ENCODE measurements at places on chromosomes 7 and 10.

DNA sequence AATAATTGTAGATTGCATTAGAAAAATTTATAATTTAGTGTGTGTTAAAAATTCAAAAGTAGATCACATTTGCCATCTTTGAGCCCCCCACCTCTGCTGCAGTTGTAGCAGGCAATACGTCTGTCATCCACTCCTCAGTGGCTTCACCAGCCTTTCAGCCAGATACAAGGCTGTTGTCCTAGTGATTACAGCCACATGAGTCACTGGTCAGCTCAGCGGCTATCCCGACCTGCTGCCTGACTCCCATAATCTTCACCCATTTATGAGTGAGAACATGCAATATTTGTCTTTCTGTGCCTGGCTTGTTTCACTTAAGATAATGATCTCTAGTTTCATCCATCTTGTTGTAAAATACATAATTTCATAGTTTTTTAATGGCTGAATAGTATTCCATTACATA is 9.2 kb downstream of the OR2A5 start:
- no peak for DNase-seq

DNA sequence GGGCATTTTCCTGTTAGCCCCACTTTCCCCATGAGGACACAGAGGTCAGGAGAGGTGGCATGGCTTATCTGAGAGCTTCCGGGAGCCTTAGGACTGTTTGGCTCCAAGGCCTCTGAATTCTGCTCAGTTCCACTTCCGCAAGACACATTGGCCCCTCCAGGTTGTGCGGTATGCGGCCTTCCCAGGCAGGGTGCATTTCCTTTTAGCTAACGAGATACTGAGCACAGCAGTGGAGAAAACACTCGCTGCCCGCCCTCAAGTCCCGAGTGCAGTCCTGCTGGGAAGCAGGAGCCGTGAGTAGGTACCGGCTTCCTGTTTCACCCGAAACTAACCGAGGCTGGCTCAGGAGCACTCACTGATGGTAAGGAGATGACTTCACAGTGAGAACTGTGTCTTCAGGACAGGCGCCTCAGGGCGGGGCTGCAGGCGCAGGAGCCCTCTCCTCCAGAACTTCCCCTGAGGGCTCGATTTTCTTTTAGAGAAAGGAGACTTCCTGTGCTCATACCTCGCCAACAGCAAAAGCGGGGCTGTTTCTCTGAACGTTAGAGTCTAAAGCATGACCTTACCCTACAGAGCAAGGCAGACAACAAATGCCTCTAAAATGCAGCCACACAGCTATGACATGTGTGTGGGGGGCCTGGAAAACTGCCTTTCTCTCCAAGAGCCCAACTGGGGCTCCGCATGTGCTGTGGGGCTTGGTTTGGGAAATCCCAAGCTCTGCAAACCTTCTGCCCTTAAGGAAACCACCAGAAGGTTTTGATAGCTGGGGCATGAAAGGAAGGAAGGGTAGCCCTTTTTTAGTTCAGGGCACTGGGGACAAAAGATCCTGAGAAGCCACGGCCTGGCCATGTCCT is 25.9 kb downstream of the RGS10 start:
- DNase-seq = no peak

DNA sequence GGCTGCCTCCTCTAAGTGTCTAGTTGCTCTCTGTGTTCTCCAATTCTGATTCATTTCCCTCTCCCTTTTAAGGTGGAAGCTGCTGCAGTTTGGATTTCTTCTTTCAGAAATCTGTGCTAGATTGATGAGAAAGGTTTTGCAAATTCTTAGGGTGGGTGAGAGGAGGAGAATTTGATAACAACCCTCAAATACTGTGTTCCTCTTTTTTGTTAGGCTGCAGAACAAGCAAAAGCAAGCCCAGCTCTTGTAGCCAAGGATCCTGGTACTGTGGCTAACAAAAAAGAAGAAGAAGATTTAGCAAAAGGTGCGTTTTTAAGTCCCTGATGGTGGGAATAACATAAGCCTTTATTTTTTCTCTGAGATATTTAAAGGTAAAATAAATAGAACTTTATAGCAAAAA is 49.1 kb downstream of the STAM start:
- DNase-seq = no peak

GRCh38 chr7:18288322-18289037 is 207.1 kb upstream of the HDAC9 start:
- no peak for DNase-seq

DNA sequence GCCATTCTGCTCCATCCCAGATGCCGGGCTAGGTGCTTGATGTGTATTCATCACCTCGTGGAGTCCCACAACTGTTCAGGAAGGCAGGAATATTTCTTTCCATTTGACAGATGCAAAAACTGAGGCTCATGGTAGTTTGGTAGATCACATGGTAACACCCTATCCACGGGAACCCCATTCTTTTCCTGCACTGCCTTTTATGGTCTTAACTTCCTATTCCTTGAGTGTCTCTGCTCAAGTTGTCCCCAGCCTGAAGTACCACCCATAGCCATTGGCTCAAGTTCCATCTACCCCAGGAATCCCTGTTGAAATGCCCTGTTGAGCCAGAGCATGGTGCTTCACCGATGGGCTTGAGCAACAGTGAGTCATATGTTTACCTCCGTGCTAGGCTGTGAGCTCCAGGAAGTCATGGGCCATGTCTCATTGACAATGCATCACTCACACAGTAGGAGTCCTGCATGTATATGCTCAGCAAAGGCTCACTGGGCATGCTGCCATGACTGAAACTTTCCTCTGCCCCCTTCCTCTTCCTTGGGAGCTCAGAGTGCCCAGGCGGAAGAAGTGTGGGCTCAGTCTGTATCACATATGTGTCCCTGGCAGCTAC is 71.7 kb upstream of the ADAM12 start:
- peak; percentile 95 for DNase-seq

GRCh38 chr7:10429031-10429430 is 544.6 kb upstream of the PHF14 start:
- no peak for DNase-seq

GRCh38 chr10:50807851-50808776 is 68.4 kb downstream of the ASAH2B start:
- peak; percentile 32 for DNase-seq

- no peak for DNase-seq
Measured at GRCh38 chr10:6396652-6397051, 183.4 kb downstream of the PRKCQ start.

- DNase-seq = no peak
Measured at GRCh38 chr7:22751341-22751740, 24.3 kb downstream of the IL6 start.

GRCh38 chr10:117320050-117320665 is 55.1 kb downstream of the PDZD8 start:
- DNase-seq = no peak

- DNase-seq = no peak
Measured at GRCh38 chr7:140054751-140055150, 8.0 kb downstream of the PARP12 start.

GRCh38 chr7:120332433-120332832 is 59.5 kb downstream of the KCND2 start:
- DNase-seq = no peak

GRCh38 chr10:20682782-20683181 is 214.3 kb downstream of the NEBL start:
- DNase-seq = no peak

DNA sequence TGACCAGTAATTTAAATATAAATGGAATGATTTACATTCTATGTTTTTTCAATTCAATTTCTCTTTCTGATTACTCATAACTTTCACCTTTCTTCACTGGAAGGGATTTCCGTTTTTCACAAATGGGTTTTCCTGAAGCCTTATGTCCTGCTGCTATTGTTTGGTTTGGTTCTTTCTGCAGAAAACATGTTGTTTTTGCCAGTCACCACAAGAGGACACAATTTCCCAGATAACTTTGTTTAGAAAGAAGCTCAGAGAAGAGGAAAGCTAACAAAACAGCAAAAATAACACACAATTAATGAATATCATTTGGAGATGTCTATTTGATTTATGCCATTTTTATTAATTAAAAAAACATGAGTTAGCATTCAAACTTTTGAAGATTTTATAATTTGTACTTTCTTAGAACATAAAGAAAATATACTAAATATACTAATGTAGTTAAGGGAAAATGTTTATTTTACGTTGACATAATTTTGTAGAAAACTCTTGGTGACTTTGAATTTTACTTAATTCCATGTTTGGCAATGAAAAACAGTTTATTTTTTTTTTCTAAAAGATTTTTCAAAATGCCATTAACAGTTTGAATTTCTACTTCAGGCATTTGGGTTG is 4.6 kb upstream of the TWIST1 start:
- no peak for DNase-seq

DNA sequence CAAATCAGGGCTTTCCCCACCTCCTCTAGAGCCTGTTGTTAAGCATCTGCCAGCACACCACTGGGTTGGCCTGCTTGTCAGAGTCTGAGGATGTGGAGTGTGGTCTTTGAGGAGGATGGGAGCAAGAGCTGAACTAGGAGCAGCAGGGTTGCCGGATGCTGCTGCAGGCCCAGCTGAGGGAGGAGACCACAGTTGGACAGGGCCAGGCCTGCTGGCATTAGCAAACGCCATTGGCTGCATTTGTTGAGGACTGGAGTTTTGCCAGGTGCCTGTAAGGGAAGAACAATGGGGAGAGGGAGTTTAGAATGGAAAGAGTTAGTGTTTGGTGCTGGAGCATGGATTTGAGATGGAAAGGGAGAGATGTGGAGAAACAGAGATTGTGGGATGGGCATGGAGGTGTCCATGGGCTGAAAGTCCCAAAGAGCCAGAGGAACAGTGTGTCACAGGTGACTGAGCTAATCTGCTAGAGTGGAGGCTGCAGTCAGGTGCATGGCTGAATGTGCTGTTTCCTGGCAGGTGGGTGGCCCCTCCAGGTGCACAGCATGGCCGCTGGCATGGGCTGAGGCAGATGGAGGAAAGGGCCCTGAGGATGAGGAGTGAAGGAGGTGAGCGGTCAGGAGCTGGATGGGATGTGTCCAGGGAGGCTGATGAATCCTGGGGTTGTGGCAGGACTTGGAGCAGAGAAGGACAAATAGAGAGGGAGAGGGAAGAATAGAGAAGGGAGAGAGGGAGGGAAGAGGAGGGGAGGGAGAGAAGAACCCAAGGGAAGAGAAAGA is 40.7 kb downstream of the LEP start:
- DNase-seq = no peak

GRCh38 chr7:27900006-27900405 is 160.0 kb downstream of the TAX1BP1 start:
- DNase-seq = no peak

DNA sequence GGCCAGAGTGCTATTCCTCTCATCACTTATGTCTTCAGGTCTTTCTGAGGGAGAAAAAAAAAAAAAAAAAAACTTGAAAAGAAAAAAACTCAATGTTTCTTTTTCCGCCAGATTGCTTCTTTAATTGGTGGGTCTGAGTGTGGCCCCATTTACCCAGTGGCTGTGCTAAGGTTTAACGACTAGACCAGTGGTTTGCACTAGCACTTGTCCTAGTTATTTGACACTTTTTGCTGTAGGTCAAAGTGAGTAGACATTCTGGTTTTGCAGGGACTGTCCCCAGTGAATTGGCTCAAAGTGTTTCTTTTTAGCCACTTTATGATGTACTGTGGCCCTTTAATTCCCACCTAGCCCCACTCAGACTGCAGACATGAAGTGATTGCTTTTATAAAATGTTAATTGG is 273.3 kb downstream of the PTEN start:
- DNase-seq = no peak

DNA sequence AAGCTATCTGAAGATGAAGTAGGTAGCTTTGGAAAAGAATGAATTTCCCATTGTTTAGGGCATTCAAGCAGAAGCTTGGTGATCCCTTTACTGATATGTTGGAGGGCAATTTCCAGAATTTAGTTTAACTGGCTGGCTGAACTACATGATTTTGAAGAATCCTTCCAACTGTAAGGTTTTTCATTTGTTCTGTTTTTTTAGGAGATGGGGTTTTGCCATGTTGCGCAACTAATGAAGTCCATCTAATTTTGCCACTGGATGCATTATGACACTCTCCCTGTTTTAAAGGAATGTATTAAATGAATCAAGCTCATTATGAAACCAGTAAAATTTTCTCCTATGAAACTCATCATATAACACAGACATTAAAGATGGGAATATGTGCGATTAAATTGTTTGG is 6.1 kb upstream of the DDX50 start:
- DNase-seq = no peak

- no peak for DNase-seq
Measured at GRCh38 chr7:105538339-105538738, 6.3 kb downstream of the RINT1 start.

DNA sequence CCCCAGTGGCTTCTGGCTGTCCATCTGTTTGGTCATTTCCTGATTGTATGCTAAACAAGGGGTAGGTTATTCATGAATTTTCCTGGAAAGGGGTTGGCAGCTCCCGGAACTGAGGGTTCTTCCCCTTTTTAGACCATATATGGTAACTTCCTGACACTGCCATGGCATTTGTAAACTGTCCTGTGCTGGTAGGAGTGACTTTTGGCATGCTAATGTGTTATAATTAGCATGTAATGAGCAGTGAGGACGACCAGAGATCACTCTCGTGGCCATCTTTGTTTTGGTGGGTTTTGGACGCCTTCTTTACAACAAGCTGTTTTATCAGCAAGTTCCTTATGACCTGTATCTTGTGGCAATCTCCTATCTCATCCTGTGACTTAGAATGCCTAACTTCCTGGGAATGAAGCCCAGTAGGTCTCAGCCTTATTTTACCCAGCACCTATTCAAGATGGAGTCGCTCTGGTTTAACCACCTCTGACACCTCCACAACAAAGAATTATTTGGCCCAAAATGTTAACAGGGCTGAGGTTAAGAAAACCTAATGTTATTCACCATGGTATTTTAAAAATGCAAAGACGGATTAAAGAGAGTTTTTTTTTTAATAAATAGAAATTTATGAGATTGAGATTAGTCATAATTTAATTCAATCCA is 2.4 kb upstream of the PTN start:
- no peak for DNase-seq

DNA sequence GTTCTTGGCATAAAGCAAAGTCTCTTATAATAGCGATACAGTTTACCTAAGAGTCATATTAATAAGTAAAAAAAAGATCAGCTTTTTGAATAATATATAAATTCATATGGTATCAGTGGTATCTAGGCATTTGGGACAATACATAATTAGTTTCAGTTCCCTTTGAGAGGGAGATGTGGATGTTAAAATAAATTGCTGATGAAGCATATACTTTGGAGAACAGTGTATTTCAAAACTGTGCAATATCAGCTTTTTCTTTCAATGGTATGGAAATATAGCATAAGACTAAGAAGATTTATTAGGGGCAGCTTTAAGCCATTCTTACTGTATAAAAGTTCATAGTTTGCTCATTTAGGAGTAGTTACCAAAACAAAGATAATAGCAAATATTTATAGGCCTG is 35.5 kb downstream of the MDFIC start:
- no peak for DNase-seq

DNA sequence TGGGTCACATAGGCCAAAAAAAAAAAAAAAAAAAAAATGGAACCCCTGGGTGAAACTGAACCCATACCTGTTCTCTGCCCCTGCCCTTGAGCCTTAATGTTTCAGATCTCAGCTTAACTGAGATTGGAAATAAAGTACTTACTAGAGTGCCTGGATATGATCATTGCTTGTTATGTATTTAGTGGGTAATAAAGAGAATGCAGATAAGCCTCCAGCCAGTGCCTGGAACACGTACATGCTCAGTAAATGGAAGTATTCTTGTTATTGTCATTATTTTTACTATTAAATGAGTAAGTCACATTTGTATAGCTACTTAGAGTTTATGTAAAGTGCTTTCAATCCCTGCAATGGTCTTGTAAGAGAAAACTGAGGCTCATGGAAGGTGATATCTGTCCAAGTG is 14.7 kb downstream of the SLC16A12 start:
- DNase-seq = no peak
